Stimulated activated CD4-positive, alpha-beta T cell treated with anti-CD3 and anti-CD28 coated beads, Interleukin-1b, Interleukin-23, amount 100 ng/mL, for 4 hours (primary cell): ENCODE measurements at places on chromosomes 7 and 10.

- no peak for DNase-seq
Observed at GRCh38 chr7:140867467-140868462, 57.0 kb downstream of the BRAF start.

- DNase-seq = no peak
Observed at GRCh38 chr7:97450516-97450915, 281.4 kb upstream of the TAC1 start.

DNA sequence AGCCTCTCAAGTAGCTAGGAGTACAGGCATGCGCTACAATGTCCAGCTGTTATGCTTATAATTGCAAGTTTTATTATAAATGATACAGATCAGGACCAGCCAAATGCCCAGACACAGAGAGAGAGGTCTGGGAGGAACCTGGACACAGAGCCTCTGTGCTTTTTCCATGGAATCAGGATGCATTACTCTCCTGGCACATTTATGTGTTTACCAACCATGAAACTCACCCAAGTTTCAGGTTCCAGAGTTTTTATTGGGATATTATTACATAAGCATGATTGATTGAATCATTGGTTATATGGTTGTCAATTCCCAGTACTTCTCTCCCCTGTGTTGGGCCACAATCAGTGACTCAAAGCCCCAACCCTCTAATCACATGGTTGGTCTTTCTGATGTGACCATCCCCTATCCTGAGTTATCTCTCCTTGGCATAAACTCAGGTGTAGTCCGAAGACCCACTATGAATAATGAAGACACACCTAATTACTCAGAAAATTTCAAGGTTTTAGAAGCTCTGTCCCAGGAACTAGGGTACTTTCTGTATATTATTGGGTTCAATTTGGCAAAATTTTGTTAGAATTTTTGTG, 30.6 kb downstream of the MXI1 start:
- DNase-seq = no peak

DNA sequence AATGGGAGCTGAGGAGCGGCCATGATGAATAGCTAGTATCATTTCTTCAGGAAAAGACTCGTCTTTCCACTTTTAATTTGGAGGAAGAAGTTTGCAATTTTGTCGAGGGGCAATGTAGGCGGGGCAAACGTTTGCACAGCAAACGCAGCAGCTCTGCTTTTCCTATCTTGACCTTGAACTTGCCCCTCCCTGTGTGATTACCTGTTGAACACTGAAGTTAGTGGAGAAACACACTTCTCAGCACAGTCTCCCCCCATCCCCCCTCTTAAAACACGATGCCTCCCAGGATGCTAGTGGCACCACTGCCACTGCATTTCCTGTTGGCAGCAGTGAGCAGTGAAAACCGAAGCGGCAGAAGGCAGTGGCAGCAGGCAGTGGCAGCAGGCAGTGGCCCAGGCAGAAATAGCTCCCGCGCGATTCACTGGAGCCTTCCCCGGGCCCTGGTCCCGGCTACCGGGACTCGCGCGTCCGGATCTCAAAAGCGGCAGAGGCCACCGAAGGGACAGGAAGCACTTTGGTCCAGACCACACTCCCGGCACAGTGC, at the start of gene EPDR1:
Gene EPDR1 (plus strand): TSS at position 336 of the 544 bp plus-strand sequence. CDS start 300 bp downstream, outside the sequence.
- no peak for DNase-seq

DNA sequence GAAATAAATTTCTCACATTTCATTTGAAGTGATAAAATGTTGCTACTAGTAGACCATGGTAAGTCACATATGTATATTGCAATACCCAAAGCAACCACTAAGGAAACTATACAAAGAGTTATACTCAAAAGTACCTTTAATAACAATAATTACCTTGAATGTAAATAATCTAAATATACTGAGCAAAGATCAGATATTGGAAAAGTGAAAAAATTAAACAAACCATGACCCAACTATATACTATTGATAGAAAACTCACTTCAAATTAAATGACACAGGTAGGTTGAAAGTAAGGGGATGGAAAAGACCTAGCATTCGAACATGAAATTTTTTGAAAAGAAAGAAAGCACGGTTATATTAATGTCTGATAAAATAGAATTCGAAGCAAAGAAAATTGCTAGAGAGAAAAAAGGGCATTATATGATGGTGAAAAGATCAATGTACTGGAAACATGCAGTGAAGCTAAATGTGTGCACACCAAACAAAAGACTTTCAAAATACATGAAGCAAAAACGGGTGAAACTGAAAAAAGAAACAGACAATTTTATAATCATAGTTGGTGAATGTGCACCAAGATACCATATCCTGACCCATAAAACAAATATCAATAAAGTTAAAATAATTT, 29.1 kb downstream of the TFPI2 start:
- no peak for DNase-seq

DNA sequence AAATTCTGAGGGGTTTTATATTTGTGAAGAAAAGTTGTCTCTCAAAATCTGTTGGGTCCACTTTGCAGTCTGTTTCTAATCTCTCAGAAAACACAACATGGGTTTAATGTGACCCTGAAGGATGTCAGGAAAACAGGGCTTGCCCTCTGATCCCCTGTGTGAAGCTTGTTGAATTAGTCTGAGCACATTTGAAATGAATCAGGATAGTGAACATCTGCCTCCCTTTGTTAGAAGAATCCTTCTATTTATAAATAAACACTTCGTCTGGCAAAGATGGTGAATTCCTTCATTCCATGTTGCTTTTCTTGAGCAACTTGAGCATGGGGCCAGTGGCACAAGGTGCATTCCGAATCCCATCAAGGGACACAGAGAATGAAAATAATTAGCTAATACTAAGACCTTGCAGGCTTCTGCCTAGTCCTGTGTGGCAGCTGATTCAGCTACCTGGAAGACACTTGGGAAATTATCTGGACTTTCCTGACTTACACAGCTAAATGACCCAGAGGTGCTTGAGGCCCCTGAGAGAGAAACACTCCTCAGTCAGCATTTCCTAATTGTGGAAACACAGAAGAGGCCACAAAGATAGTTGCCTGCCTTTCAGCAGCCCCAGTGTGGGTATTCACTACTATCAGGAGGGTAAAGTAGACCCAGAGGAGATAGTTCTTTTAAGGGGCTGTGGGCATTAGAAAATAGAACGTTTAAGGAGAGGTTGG, 305.5 kb downstream of the C7orf25 start:
- no peak for DNase-seq

DNA sequence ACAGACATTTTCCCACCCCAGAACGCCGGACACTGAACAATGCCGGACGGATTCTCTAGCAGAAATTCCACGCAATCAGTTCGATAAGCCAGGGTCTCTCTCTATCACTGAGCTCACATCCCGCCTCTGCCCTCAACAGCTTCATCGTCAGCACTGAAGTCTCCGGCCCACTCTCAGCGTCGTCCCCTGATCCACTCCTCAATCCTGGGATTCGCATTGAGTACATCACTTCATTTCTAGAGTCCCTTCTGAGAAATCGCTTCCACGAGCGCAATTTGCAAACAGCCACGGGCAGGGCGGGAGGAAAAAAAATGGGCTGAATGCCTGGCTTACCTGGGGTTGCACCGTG, 365 bp downstream of the YME1L1 start:
- DNase-seq = no peak

DNA sequence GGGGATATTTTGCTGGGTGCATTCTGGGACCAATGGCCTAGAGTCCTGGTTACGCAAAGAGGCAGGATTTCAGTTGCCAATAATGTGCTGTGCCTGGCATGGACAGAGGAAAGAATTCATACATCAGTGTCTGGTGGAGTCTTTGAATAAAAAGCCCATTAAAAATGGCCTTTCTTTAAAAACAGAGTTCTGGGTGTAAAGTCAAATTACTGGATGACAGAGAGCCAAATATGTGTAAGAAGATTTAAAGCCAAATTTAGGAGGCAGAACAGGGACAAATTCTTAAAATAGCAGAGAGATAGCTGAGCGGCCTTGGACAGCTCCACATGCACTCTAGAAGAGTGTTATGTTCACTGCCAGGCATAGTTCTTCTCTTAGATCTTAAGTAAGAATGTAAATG, 60.8 kb upstream of the MEOX2 start:
- DNase-seq = no peak
